ENCODE measurements at places on chromosomes 3 and 15.

- no peak for DNase-seq
Observed at GRCh38 chr3:172085557-172085895, 46.1 kb downstream of the FNDC3B start.

GRCh38 chr15:42035435-42035761, 14.6 kb upstream of the PLA2G4E start:
- DNase-seq: no peak

- peak; percentile 57 for DNase-seq
Observed at GRCh38 chr3:57078344-57078634, 17.8 kb downstream of the SPATA12 start.

- DNase-seq: no peak
Observed at GRCh38 chr3:142795332-142795731, 71.5 kb downstream of the TRPC1 start.

DNA sequence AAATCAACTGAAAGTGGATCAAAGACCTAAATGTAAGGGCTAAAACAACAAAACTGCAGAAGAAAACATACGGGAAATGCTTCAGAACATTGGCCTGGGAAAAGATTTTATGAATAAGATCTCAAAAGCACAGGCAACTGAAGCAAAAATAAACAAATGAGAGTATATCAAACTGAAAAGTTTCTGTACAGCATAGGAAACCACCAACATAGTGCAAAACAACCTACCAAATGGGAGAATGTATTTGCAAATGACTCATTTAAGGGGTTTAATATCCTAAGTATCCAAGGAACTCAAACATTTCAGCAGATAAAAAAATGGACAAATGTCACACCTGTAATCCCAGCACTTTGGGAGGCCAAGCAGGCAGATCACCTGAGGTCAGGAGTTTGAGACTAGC, 489.1 kb downstream of the ROBO1 start:
- no peak for DNase-seq

DNA sequence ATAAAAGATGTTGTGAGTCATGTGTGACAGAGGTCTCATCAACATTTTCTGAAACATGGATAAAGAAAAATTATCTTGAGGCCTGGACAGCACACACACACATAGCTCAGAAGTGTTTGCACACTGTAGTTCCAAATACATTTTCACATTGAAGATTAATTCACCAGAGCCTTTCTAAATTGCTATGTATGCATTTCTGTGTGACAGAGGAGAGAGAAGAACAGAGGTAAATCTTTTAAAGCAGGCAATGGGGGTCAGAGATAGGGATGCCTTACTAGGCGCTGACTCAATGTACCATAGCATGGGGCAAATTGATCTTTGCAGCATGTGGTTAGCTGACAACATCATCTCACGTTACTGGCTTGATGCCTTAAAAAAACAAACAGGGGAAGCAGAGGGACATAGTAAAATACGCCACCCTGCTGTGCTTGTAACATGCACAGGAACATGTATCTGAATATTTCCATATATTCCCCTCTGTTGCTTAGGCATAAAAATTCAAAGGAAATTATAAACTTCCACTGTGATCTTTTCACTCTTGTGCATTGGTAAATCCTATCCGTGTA, 7.7 kb downstream of the POU1F1 start:
- DNase-seq: no peak

DNA sequence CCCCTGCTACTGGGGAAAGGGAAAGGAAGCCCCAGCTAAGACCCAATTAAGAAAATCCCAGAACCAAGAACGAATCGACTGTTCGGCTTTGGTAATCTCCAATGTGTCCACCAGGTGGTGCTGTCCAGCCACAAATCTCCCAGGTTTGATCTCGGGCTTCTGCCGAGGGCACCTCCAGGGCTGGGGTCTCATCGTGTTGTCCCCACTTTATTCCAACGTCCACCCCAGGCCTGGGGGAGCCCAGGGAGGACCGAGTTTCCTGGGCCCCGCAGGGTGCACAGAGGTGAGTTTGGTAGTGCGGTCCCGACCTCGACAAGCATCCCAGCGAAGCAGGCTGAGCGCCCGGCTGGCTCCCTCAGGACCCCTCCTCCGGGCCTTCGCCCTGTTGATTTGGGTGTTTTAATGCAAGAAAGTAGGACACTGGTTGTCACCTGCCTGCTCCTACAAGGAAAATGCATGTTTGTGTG, 185.1 kb downstream of the GOLGA6L6 start:
- peak; percentile 52 for DNase-seq

- DNase-seq: no peak
Observed at GRCh38 chr3:105847452-105847851, 21.4 kb downstream of the CBLB start.

- peak; percentile 59 for DNase-seq
Observed at GRCh38 chr15:41790756-41791546, 16.7 kb downstream of the MAPKBP1 start.

- no peak for DNase-seq
Observed at GRCh38 chr15:38477637-38478036, 23.7 kb downstream of the FAM98B start.

GRCh38 chr3:100538339-100538706, 45.9 kb downstream of the TMEM45A start:
- no peak for DNase-seq

DNA sequence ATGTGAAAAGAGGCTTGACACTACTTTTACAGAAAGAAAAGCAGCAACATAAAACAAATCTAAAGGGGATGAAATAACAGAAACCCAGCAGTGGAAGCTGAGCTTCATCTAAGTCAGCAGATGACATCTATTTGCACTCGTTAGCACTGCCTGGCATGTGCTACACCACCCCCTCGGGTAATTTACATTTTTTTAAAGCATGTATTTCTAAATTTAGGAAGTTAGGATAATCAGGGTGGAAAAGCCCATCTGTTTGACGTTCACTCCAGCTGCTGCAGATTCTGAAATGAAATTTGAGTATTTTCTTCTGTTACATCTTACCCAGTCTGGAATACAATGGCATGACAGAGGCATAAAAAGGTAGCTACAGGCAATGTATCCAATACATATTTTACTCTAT, 20.7 kb downstream of the IGSF11 start:
- no peak for DNase-seq

DNA sequence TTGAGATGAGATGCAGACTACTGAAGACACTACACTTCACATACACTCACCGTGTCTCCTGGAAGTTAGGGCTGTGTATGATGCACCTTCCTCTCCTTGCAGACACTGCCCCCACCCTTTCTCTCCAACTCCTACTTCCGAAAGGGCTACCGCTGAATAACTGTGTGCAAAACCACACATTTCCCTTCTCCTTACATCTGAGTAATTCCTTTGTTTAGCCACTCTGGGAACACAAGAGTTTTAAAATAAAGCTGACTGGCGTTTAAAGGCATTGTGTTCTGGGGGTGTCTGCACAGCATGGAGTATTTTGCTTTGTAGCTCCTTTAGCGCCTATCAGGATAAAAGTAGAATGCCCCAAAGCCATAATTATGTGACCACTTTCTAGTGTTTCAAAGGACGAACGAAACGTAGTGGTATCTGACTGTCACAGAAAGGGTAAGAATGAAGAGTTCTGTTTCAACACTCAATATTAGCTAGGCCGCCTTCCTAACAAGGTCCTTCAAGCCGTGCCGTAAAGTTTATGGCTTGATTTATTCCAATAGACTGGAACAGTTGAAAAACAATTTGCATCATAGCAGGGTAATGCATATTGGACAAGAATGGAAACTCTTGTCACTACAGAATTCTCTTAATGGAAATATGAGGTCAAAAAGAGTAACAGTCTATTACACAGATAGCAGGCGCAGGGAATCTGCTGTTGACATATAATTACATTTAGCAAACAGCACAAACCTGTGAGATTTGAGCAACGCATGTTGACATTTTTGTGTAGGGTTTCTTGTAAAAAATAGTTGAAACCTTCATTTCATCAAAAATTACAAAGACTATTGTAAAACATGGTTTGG, 619.9 kb downstream of the FOXP1 start:
- DNase-seq: no peak

- no peak for DNase-seq
Observed at GRCh38 chr3:71991681-71992080, 206.7 kb upstream of the PROK2 start.

DNA sequence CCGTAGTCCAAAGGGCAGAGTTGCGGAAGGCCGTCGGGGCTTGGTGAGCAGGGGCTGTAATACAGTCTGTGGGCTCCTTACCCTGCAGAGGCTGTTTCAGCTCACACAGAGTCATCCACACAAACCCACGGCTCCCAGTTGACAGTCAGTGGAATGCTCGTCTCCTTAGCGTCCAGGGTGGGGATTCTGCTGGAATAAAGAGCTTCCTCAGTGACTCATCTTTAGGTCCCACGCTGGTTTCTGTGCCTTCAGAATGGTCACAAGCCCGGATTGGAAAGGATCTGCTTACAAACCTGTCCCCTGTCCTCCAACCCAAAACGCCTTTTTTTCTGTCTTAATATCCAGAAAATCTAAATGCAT, 201.3 kb upstream of the TPM1 start:
- peak; percentile 35 for DNase-seq
